ENCODE measurements at places on chromosomes 1 and 21.

GRCh38 chr1:193727850-193728249 is 541.4 kb upstream of the B3GALT2 start:
- DNase-seq: no peak

GRCh38 chr1:108010581-108010980 is 45.6 kb upstream of the VAV3 start:
- no peak for DNase-seq

DNA sequence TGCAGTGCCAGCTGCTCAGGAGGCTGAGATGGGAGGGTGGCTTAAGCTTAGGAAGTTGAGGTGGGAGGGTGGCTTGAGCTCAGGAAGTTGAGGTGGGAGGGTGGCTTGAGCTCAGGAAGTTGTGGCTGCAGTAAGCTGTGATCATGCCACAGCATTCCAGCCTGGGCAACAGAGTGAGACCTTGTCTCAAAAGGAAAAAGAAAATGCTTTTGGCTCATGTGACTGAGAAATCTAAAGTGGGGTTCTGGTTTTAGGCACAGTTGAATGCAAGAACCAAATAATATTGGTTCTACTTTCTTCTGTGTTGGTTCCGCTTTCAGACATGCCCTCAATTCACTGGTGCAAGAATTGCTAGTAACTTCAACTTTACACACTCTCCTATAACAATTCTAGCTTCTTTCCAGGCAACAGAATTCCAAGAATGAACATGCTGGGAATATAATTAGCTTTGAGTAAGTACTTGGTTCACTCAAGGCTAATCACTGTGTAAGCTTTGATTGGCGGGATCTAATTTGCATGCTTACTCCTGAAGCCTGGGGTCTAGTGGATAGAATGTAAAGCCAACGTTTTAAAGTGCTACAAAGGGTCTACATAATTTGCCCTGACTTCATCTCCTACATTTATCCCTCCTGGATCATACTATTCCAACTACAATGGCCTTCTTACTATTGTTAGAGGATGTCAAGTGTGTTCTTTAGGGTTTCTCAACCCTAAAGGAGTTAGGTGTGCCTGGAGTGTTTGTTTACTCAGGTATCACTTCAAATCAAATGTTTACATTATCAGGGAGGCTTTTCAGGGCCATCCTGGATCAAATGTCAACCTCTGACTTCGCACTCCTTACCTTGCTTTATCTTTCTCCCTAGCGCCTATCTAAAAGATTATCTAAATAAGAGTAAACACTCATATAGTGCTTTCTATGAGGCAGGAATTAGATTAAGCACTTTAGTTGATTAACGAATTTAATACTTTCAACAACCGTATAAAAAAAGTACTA is 115.1 kb downstream of the SLC16A1 start:
- DNase-seq: no peak

- no peak for DNase-seq
Measured at GRCh38 chr1:110878591-110878990, 5.6 kb downstream of the CD53 start.

GRCh38 chr21:35586305-35586704 is 474.0 kb downstream of the SETD4 start:
- DNase-seq: no peak

DNA sequence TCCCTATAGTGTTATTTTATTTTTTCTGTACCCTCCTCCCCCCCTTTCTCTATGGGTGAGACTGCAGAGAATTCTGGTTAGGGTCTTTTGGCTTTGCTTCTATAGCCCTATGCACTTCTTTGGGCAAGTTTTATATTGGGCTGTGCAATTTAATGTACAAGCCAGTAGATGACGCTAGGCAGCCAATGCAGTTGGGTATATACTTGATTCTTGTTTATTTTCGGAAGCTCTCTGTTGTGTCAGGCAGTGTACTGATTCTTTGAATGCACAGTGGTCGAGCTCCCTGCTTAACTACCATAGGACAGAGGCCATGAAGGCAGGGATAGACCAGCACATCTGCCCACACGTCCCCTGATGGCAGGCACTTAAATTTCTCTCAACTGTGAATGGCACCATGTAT is 34.1 kb upstream of the GPR52 start:
- no peak for DNase-seq

DNA sequence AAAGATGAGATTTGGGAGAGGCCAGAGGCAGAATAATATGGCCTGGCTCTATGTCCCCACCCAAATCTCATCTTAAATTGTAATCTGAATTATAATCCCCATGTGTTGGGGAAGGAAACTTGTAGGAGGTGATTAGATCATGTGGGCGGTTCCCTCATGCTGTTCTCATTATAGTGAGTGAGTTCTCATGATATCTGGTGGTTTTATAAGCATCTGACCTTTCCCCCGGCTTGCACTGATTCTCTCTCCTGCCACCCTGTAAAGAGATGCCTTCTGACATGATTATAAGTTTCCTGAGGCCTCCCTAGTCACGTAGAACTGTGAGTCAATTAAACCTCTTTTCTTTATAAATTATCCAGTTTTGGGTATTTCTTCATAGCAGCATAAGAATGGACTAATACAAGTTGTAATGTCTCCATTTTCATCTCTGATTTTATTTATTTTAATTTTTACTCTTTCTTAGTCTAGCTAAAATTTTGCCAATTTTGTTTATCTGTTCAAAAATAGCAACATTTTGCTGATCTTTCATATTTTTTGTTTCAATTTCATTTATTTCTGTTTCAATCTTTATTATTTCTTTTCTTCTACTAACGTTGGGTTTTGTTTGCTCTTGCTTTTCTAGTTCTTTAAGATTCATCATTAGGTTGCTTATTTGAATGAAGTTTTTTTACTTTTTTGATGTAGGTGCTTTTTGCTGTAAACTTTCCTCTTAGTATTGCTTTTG is 67.0 kb upstream of the ZRANB2 start:
- no peak for DNase-seq

DNA sequence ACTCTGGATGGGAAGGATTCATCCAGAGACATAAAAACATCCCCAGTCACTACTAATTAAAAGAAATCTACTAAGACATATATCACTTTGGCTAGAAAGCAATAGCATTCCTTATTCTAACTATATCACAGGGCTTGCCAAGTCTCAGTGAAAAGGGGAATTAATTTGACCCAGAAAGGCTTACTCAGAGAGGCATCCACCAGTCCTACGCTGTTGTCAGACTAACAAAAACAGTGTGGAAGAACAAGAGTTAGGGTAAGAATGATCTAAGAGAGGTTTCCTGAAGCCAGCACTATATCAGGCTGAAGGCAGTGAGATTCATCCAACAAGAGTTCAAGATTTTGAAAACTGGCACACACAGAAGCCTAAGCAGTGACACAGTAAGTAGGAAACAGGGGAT is 126.1 kb downstream of the GDAP2 start:
- no peak for DNase-seq

GRCh38 chr1:160344936-160345335 is 1.8 kb downstream of the NCSTN start:
- DNase-seq: no peak

- no peak for DNase-seq
Measured at GRCh38 chr1:29517251-29518086, 281.1 kb downstream of the PTPRU start.

GRCh38 chr1:162696286-162696862 is 64.1 kb downstream of the DDR2 start:
- peak; percentile 89 for DNase-seq

GRCh38 chr1:25671929-25672328 is 55.3 kb downstream of the MAN1C1 start:
- DNase-seq: no peak

GRCh38 chr21:32412162-32413014 is at the start of gene EVA1C:
Gene EVA1C (plus strand): TSS chr21:32412706. CDS start chr21:32412854, 148 bp downstream.
- DNase-seq: no peak

DNA sequence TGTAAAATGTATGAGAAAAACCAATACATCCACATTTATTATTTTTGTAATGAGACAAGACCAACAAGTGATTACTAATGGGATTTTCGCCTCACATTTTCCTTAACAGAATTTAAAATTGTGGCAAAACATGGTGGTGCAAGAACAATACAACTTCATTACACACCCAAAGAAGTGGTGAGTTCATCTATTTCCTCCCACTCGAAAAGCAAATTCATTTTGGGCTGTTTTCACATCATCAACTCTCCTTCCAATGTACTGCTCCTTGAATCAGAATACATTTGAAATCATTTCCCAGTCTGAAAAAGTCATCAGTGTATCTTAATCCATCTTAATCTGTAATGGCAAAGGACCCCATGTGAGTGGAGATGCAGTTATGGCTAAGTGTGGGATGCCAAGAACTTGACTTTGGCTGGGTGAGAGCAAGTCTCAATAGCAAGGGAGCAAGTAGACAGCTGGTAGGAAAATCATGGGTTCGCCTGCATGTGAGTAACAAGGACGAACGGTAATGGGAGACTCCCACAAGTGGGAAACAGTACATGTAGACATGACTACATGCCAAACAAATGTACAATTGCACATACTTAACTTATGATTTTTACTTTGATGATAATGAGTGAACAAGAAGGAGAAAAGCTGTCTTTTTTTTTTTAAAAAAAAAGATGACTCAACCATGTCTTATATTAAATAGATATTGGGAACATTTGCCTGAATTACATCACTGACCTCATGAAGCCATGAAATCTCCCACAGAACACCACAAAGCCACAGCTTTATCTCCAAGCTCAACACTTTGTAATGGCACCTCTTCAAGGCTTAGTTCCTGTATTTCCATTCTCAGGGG is 46.0 kb downstream of the RUNX1 start:
- no peak for DNase-seq

- DNase-seq: no peak
Measured at GRCh38 chr1:192530254-192530653, 45.3 kb upstream of the RGS1 start.

- no peak for DNase-seq
Measured at GRCh38 chr1:1629430-1630190, 2.4 kb upstream of the MMP23B start.

GRCh38 chr1:229027622-229028182 is 243.2 kb upstream of the RAB4A start:
- peak; percentile 90 for DNase-seq

DNA sequence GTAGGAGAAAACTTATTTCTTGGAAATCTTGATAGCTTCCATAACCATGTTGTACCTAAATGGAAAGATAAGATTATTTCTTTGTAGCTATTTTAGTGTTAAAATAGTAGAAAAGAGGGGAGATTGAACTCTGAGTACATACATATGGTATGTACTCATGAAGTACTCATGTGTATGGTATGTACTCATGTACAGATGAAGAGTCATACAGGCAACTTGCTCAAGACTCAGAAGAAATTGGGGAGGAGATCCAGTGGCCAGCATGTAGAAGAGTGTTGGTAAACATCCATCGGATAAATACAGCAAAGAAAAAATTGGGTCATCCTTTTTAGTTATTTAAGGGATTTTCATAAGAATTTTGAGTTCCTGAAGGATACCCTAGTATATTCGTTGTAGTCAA is 29.0 kb downstream of the MDM4 start:
- DNase-seq: no peak

- DNase-seq: no peak
Measured at GRCh38 chr1:230342019-230342418, 84.1 kb downstream of the PGBD5 start.

GRCh38 chr1:152965853-152966252 is 4.6 kb upstream of the SPRR4 start:
- DNase-seq: no peak

GRCh38 chr1:30632481-30632880 is 90.9 kb downstream of the MATN1 start:
- no peak for DNase-seq

- DNase-seq: no peak
Measured at GRCh38 chr1:3161176-3161840, 92.3 kb downstream of the PRDM16 start.

DNA sequence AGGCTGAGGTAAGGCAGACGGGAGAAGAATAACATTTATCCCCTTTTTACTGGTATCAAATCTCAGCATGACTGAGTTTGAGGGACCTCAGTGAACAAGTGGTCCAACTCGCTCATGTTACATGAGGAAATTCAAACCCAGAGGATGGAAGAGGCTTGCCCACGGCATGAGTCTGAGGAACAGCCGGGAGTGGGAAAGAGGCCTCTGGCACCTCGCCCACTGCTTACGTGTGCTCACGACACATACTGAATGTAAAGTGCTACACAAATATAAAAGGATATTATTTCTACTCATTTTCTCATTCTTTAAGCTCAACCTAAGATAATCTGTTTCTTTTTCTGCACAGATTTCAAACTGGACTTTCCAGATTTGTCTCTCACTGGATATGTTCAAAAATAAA is 14.7 kb downstream of the BEND5 start:
- no peak for DNase-seq

- DNase-seq: no peak
Measured at GRCh38 chr1:209769171-209769904, 13.5 kb downstream of the TRAF3IP3 start.

DNA sequence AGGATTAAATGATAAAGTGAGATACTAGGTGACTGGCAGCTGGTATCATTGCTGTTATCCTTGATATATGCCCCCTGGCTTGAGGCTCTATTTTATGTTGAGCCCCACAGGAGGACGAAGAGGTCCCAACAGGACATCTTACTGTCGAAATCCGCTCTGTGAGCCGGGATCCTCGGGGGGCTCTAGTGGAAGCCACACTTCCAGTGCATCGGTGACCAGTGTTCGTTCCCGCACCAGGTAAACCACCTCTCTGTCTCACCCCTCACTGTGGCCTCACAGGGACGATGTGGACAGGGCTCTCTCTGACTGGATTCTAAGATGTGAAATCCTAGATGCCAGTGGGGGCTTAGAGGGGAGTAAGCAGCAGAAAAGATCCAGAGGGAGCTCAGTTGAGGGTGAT is 2.1 kb downstream of the TMEM39B start:
- DNase-seq: no peak

DNA sequence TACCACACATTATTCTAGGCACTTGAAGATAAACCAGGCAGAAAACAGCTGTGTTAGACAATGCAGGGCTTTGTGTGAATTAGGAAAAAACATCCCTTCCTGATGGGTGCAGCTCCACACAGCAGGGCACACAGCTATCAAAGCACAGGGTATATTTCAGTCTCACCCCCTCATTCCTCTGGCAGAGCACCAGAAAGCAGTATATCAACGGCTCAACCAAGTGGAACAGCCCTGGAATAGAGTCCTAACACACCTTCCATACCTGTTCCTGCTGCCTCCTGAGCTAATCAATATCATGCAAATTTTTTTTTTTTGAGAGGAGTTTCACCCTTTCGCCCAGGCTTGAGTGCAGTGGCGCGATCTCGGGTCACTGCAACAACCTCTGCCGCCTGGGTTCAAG is 32.1 kb downstream of the LYST start:
- no peak for DNase-seq

- DNase-seq: no peak
Measured at GRCh38 chr1:23371987-23372880, 2.6 kb upstream of the ZNF436 start.

- DNase-seq: no peak
Measured at GRCh38 chr1:24224761-24225160, 37.7 kb upstream of the IFNLR1 start.
